Endothelial cell (in vitro differentiated cells): ENCODE measurements at places on chromosomes 7 and 10. TPM values are rescaled to one million over a fixed set of nuclear protein-coding genes. Genes with fewer than 3 reads are reported as not detected.

The CLCN1 gene
- total RNA-seq: not detected

- peaks cover 4% of the 10 kb centered on the region for H3K36me3 ChIP-seq
- H3K4me3 ChIP-seq: peak overlapping the region; percentile 25
- peaks cover 1% of the 10 kb centered on the region for H3K27me3 ChIP-seq
- no peak for DNase-seq
- no peaks in the 10 kb centered on the region for H3K4me1 ChIP-seq
Measured at GRCh38 chr7:128891110-128891941, 19.2 kb downstream of the KCP start.

- no peak for DNase-seq
- H3K27me3 ChIP-seq: no peaks in the 10 kb centered on the region
- no peak overlapping the region for H3K27ac ChIP-seq
- peaks cover 11% of the 10 kb centered on the region for H3K4me1 ChIP-seq
Measured at GRCh38 chr7:112290065-112290464, 83.6 kb downstream of the ZNF277 start.

DNA sequence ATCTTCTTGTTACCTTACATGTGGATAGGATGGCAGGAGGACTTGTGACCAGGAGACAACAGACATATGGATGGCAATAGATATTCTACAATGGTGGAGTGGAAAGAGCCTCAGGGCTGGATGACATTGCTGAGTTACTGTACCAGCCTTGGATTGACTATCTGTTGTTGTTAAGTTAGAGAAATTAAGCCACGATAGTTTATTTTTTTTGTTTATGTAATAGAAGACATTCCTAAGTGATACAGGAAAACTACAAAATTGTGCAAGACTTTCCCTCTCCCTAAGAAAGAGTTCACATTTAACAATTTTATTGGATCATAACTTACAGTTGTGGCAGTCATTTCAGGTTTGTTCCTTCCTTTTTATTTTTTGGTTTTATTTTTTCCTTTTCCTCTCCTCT lies 230.7 kb upstream of the CACNA2D1 start:
- no peak for DNase-seq
- H3K4me1 ChIP-seq: peaks cover 7% of the 10 kb centered on the region
- no peak overlapping the region for H3K27ac ChIP-seq
- H3K4me3 ChIP-seq: no peak overlapping the region
- no peaks in the 10 kb centered on the region for H3K27me3 ChIP-seq

DNA sequence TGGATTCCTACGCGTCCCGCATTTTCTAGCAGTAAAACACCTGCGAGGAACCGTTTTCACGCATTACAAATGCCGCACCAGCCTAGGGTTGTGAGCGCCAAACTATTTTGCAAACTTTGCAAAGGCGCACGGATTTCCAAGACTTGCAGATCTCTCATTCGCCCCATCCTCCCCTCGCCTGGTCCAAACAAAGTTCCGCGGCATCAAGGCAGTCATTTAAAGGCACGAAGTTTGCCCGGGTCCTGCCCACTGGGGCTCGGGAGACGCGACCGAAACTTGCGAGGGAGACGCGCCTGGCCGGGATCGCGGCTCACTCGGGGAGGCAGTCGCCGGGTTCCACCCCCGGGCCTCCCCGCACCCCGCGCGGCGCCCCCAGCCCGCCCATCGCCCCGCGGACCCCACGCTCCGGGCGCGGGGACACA lies 613 bp downstream of the USP6NL start:
- peaks cover 35% of the 10 kb centered on the region for H3K4me1 ChIP-seq
- peaks cover 7% of the 10 kb centered on the region for H3K27me3 ChIP-seq
- peaks cover 9% of the 10 kb centered on the region for H3K36me3 ChIP-seq
- peak overlapping the region; percentile 89 for H3K27ac ChIP-seq

DNA sequence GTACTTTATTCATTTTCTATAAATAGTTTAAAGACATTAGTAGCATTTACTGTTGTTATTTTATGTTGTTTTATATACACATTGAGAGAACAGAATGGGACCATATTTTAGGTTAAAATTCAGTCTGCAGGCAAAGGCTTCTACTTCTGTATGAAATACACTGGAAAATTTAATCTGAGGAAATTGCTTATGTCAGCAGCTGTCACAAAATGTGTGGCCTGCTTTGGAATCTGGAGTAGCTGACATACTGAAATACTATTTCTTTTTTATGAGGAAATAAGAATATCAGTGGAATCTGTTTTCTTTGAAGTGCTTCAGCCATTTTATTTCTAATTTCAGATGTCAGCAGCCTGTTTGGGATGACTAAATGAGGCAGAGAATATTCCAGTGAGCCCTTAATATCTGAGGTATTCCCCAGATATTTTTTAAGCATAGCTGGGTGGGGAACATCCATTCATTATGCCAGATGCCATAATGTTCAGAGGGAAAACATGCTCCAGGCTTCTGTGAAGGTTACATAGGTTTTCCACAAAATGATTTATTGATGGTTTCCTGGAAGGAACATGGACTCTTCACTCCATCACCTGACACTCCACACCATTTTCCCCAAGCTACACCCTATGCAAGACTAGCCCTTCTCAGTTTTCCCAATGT lies 267.1 kb downstream of the ARL4A start:
- H3K4me3 ChIP-seq: no peak overlapping the region
- DNase-seq: no peak
- H3K27me3 ChIP-seq: no peaks in the 10 kb centered on the region
- no peaks in the 10 kb centered on the region for H3K36me3 ChIP-seq

- H3K27ac ChIP-seq: peak overlapping the region; percentile 59
Measured at GRCh38 chr7:39696631-39697030, 73.3 kb downstream of the RALA start.

GRCh38 chr10:101273741-101274140 lies 44.5 kb upstream of the LBX1 start:
- no peak overlapping the region for H3K27ac ChIP-seq
- H3K4me3 ChIP-seq: no peak overlapping the region
- no peaks in the 10 kb centered on the region for H3K36me3 ChIP-seq
- H3K4me1 ChIP-seq: peaks cover 15% of the 10 kb centered on the region
- peaks cover 8% of the 10 kb centered on the region for H3K27me3 ChIP-seq

DNA sequence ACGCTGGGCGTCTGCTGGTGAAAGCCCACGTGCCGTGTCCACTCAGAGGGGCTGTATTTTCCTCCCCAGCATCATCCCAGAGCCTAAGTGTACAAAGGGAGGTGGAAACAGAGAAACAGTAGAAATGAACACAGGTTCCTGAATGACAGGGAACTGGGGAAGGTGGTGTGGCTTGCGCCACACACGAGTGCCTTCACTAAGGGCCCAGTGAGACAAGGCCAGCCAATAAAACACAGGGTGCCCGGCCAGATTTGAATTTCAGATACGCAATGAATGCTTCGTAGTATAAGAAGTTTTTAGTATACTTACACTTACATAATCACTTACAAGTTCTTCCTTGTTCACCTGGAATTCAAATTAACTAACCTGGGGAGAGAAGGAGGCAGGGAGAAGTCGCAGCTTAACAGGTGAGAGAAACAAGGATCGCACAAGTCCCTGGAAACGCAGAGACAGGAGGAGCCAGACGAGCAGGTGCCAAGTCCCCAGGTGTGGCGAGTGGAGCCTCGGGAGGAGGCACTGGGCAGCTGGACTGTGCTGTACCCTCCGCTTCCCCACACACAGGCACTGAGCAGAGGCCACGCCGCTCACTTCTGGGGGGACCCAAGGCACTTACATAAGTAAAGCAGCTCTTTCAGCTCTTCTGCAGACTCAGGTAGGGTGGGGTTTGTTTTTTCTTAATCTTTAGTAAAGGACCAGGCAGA lies 105.2 kb upstream of the MGMT start:
- H3K27me3 ChIP-seq: no peaks in the 10 kb centered on the region
- no peak overlapping the region for H3K27ac ChIP-seq
- H3K4me3 ChIP-seq: no peak overlapping the region
- no peaks in the 10 kb centered on the region for H3K36me3 ChIP-seq

GRCh38 chr10:50809596-50809995 lies 69.9 kb downstream of the ASAH2B start:
- peaks cover 13% of the 10 kb centered on the region for H3K4me1 ChIP-seq
- H3K27ac ChIP-seq: no peak overlapping the region
- no peaks in the 10 kb centered on the region for H3K27me3 ChIP-seq

The STEAP2 gene
- 0.49 TPM for total RNA-seq

The CYP3A4 gene
- not detected for total RNA-seq

The SH2B2 gene
- 2.6 TPM for total RNA-seq

The PRLHR gene
- not detected for total RNA-seq

DNA sequence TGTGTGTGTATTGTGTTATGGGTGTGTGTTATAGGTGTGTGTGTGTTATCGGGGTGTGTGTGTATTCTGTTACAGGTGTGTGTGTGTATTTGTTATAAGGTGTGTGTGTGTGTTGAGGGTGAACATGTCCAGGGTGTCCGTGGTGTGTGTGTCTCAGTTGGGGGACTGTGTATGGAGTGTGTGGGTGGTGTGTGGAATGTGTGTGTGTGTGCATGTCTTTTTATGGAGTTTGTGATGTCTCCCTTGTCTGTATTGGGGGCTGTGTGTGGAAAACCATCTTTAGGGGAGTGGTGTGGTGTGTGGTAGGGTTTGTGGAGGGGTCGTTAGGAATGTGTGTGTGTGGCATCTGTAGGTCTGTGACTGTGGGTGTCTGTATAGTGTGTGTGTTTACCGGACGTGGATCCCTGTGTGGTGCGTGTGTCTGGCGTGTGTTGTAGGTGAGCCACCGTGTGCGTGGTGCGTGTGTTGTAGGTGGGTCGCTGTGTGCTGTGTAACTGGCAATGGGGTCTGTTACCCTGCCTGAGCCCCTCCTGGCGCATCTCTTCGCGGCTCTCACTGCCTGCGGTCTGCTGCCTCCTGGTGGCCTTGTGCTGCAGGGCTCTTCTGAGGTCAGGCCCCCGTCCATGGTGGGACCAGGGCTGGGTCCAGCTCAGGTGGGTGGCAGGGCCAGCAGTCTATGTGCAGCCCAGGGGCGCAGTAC lies 61.7 kb downstream of the PALD1 start:
- peaks cover 25% of the 10 kb centered on the region for H3K27me3 ChIP-seq
- peak overlapping the region; percentile 81 for H3K4me3 ChIP-seq
- H3K27ac ChIP-seq: peak overlapping the region; percentile 45
- H3K4me1 ChIP-seq: peaks cover 26% of the 10 kb centered on the region

GRCh38 chr7:140673774-140674155 lies 1.0 kb downstream of the ADCK2 start:
- H3K36me3 ChIP-seq: peaks cover 19% of the 10 kb centered on the region
- DNase-seq: no peak
- peaks cover 9% of the 10 kb centered on the region for H3K27me3 ChIP-seq
- peak overlapping the region; percentile 84 for H3K4me3 ChIP-seq
- H3K27ac ChIP-seq: no peak overlapping the region
